Femur (tissue), 1 donor: ENCODE measurements at places on chromosomes 16 and 17.

GRCh38 chr17:50209472-50210239 is 8.2 kb upstream of the COL1A1 start:
- peak; percentile 99 for DNase-seq

GRCh38 chr16:82152641-82153112 is 17.3 kb downstream of the MPHOSPH6 start:
- no peak for DNase-seq

- DNase-seq = no peak
Measured at GRCh38 chr16:57384248-57385070, 12.2 kb downstream of the CX3CL1 start.

- no peak for DNase-seq
Measured at GRCh38 chr16:70465999-70466804, 11.8 kb downstream of the FCSK start.

DNA sequence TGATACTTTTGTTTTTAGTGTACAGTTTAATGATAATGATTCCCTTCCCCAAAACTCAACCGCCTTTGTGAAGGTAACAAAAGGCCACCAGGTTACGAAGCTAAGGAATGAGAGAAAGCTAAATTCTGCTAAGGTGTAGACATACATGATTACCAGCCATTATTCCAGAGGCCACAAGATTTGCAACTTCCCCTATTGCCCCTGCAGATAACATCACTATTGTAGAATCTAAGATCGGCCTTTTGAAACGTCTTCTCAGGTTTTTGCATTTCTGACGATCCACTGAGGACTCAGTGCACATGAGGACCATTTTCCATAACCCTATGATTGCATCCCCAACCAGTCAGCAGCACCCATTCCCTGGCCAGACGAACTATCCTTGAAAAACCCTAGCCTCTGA is 33.9 kb upstream of the SNN start:
- no peak for DNase-seq

- DNase-seq = peak; percentile 55
Measured at GRCh38 chr17:78130437-78131101, at the start of gene TMC8. Gene TMC8, plus strand, starts transcription at chr17:78130771. Its CDS starts 818 bp downstream, at chr17:78131589.

DNA sequence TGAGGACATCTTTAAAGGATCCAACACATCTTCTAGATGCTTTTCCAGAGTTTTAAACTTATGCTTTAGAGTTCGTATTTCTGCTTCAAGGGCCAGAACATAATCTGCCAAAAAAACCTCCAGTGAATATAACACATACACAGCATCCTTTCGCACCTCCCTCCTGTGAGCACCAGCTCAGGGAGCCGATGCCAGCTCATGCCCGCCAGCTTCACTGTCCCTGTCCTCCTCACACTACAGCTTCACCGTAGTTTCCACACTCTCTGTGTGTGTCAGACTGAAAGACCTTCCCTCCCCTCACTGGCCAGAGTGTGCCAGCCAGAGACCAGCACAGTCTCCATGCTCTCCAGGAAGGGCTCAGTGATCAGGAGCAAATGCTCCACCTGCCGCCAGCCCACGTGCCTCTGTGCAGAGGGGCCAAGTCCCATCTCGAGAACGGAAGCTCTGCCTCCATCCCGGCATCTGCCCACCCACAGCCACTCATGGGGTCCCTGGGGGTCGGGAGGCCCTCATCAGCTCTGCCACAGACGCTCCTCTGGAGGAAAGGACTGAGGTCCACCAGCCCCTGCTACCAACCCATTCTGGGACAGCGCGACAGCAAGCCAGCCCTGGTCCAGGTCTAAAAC is 40.8 kb downstream of the CCDC57 start:
- DNase-seq = no peak

DNA sequence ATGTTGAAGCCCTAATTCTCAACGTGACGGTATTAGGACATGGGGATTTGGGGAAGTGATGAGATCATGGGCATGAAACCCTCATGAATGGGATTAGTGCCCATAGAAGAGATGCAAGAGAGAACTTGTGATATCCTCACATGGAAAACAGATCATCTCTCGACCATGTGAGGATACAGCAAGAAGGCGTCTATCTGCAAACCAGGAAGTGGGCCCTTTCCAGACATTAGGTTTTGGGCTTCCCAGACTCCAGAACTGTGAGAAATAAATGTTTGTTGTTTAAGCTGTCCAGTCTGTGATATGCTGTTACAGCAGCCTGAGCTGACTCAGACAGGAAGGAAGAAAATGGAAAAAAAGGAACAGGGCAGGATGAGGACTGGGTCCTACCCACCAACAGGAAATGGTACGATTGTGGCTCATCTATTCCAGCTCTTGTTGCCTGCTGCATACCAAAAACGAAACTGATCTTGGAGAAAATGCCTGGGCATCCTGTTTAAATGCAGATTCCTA is 21.9 kb upstream of the SSTR2 start:
- no peak for DNase-seq

DNA sequence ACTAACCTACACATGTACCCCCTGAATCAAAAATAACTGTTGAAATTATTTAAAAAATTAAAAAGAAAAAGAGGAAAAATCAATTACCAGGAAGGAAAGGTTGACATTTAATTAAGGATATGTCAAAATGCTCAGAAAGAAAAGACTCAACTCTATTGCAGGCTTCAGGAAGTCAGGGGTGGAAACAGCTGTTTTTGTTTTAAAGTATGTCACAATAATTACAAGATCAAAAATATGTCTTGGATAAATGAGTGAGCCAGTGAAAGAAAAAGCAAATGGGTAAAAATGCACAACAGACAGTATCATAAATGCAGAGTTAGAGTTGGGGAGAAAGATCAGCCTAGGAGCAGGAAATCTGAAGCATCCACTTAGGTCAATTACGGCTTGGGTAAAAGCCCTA is 146.0 kb downstream of the CDH11 start:
- DNase-seq = no peak

DNA sequence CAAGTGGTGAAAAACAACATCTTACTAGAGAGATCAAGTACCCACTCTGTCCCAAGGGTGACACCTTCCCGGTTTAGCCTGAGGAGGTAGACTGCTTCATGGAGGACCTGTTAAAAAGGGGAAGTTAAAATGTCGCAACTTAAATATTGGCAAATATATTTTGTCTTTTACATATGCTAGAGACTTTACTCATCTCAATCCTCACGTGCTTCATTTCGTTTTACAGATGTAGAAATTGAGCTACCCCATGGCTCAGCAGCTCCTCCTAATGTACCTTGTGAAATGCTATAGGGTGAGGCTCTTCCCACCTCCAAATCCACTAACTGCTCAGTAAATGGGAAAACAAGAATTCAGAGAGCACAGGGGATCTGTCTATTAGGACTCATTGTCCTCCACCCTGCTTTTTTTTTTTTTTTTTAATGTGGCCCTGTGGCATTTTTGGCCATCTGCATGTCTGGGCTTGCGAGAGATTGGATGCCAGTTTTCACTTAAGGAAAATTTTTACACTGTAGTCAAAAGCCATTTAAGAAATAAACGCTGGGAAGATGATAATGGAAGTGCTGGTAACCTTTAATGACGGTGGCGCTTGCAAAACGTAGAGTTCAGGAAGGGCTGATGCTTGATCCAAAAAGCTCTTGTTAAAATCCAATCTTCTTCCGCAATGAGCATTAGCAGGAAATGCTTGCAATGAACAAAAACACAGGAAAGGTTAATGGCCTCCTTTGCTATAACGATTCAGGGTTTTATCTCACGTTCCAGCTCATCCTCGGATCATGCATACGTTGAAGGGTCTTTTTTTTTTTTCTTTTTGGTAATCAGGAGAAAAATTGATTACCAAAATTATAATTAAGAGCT is 39.8 kb downstream of the HSBP1 start:
- DNase-seq = no peak

DNA sequence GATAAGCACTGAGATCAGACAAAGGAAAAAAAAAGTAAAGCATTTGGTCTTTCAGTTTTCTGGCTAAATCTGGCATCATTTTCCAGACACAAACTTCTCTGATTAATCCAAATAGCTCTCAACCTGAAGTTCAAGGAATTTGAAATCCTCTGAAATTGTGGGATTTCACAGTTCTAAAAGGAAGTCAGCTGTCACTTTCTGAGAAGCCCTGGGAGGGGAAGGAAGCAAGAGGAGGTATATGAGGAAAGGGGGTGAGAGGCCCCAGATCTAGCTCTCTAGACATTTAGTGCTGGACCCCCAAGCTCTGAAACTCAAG is 17.5 kb upstream of the HOXB9 start:
- no peak for DNase-seq
